ENCODE measurements at places on chromosomes 1 and 21. TPM values are rescaled to one million over a fixed set of nuclear protein-coding genes. Genes with fewer than 3 reads are reported as not detected.

LCE1E gene
- total RNA-seq: not detected

SLAMF6 gene
- total RNA-seq: not detected

RBM34 gene
- total RNA-seq: 80.7 TPM

ERRFI1 gene
- total RNA-seq: 239 TPM

MPL gene
- 0.25 TPM for total RNA-seq

EXTL1 gene
- 0.05 TPM for total RNA-seq

KLHL12 gene
- 16.8 TPM for total RNA-seq

CLCA1 gene
- total RNA-seq: not detected

TCP10L gene
- 0.75 TPM for total RNA-seq

DCLRE1B gene
- 9.8 TPM for total RNA-seq

MYCL gene
- total RNA-seq: 1.6 TPM

SZRD1 gene
- total RNA-seq: 95.8 TPM

SIM2 gene
- total RNA-seq: 4.8 TPM

CFAP57 gene
- total RNA-seq: 0.45 TPM
